ENCODE measurements at places on chromosomes 7 and 10. TPM values are rescaled to one million over a fixed set of nuclear protein-coding genes. Genes with fewer than 3 reads are reported as not detected.

ACTA2 gene
- 19.4 TPM for total RNA-seq

SCART1 gene
- 1.5 TPM for total RNA-seq

LRIT1 gene
- total RNA-seq: not detected

SH2D4B gene
- total RNA-seq: not detected

DLX5 gene
- total RNA-seq: not detected

NANOS1 gene
- 11.3 TPM for total RNA-seq

BEND7 gene
- 4.5 TPM for total RNA-seq

COL17A1 gene
- total RNA-seq: 0.30 TPM

TMEM236 gene
- not detected for total RNA-seq

SORCS1 gene
- total RNA-seq: not detected

CCDC3 gene
- total RNA-seq: 3.3 TPM

GRCh38 chr7:127189074-127189473 is 63.7 kb downstream of the GRM8 start:
- DNase-seq: no peak

DNA sequence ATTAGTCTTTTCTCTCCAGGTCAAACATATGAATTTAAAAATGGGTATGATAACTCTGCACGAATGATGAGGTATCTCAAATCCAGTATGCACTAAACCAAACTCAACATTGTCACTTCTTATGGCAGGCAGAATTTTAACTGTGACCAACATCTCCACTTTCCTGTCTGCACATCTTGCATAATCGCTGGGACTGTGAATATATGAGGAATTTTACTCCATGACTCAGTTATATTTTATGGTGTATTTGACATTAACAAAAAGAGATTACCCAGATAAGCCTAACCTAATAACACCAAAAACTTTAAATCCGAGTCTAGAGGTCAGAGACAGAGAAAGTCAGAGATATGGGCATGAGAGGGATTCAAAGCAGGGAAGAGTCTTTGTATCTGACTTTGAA is 454.5 kb upstream of the SEMA3D start:
- DNase-seq: no peak

DNA sequence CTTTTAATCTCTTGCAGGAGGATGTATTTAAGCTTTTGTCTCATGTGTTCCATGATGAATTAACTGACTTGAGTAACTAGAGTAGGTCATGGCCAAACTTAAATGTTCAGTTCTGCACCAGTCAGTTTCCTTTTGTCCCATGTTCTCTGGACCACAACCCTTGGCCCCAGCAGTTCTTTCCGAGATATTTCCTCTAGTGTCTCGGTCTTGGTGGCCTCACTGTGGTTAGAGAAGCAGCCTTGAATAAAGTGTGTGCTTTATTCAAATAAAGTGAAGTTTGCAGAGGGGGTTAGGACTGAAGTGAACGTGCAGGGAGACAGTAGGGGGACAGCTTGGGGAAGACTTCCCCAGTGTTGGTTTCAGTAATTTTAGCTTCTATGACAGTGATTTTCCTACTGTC is 9.3 kb downstream of the ZNF212 start:
- DNase-seq: no peak

- no peak for DNase-seq
Measured at GRCh38 chr10:84262190-84262956, 17.5 kb downstream of the RGR start.

DNA sequence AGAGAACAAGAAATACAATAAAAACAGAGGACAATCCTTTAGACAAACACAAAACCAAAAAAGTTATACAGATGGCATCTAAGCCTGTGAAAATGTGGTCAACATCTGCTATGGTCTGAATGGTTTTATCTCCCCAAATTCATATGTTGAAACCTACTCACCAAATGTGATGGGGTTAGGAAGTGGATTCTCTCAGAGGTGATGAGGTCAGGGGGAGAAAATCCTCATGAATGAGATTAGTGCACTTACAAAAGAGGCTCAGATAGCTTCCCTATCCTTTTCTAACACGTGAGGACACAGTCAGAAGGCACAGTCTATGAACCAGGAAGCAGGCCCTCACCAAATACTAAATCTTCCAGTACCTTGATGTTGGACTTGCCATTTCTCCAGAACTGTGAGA is 147.8 kb upstream of the GPR22 start:
- no peak for DNase-seq

DNA sequence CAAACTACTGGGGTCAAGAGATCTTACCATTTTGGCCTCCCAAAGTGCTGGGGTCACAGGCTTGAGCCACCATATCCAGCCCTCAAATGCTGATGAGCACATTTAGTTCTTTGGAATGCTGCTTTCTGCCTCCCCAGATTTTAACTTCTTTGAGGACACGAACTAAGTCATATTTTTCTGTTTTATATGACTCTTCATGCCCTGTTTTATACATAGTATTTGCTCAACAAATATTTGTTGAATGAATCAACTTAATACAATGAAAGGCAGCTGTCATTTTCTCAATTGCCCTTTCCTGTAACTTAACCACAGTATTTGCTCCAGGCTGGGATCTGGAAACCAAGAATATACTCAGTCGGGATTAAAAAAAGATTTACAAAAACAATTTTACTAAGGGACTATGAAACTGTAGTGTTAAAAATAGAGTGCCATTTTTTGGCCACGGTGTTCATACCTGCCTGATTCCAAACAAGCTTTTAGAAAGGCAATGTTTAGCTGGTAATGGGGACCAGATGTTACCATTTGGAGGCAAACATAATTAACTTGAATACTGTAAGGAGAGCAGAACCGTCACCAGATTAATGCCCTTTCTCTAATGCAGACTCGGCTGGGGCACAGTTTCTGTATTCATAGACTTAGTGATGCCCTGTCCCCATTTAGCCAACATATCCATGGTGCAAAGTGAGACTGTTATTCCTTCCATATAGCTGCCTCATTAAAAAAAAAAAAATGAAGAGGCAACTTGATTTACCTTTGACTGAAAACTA is 117.6 kb downstream of the NRP1 start:
- peak; percentile 18 for DNase-seq

- no peak for DNase-seq
Measured at GRCh38 chr10:44437840-44438511, 53.1 kb upstream of the CXCL12 start.

GRCh38 chr10:77649333-77650331 is 12.0 kb upstream of the KCNMA1 start:
- DNase-seq: no peak

- DNase-seq: peak; percentile 54
Measured at GRCh38 chr7:133512560-133512959, 259.7 kb downstream of the EXOC4 start.

GRCh38 chr7:157978766-157979165 is 608.9 kb downstream of the PTPRN2 start:
- no peak for DNase-seq

- DNase-seq: no peak
Measured at GRCh38 chr7:35646289-35647023, 48.5 kb downstream of the HERPUD2 start.

DNA sequence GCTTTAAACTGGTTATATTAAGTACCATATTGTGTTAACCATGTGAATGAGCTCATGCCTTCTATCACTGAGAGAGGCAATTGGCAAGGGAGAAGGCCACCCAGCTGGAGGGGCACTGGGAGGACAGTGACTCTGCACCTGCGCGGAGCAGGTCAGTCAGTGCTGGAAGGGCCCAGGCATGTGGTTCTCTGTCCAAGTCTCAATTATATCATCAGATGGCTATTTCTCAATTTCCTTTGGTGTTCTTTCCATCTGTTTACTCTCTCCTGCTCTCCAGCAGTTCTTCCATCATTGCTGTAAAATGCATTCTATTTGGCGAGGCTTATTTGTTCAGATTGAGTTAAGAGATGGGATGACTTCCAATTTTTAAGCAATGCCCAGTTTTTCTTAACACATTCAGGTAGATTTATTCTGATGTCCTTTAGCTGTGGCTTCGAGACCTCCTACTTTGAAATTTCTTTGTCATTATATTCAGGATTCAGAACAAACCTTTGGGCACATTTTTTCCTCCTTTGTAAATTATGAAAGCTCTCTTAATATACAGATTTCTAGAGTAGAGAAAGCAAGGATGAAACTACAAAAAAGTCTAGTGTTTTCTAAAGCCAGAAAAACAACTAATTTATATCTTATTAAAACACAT is 159.3 kb downstream of the BMPER start:
- DNase-seq: no peak

GRCh38 chr10:49243139-49243538 is 54.9 kb upstream of the TMEM273 start:
- no peak for DNase-seq

- DNase-seq: no peak
Measured at GRCh38 chr7:107002529-107002998, 41.9 kb upstream of the PRKAR2B start.

DNA sequence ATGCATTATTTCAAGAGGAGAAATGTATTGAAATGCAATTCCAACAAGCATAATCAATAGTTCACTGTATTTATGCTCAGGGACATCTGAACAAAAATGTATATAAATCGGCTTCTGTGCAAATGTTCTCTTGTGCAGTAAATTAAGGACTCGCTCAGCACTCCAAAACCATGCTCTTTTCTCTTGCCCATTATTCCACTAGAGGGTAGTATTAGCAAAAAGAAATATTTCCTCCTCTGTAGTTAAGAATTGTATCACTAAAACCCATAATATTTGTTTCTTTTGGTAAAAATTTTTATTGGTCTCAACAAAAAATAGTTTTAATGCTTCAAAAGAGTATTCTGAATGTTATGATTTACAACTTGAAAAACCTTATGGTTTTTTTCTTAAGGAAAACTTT is 803.1 kb downstream of the PCDH15 start:
- no peak for DNase-seq

DNA sequence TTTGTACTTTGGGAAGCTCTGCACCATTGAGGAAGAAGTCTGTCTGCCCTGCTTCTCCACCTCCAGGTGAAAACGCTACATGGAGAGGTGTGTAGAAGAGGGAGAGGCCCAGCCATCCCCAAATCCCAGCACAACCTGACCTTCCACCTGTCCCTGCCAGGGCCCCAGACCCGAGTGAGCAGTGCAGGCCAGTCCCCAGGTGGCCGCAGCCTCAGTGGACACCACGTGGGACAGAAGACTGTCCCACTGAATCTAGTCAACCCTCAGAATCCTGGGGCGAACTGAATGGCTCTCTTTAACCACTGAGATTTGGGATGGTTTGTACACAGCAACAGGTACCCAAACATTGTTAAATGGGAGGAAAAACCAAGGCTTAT is 29.9 kb upstream of the GALNTL5 start:
- DNase-seq: no peak

DNA sequence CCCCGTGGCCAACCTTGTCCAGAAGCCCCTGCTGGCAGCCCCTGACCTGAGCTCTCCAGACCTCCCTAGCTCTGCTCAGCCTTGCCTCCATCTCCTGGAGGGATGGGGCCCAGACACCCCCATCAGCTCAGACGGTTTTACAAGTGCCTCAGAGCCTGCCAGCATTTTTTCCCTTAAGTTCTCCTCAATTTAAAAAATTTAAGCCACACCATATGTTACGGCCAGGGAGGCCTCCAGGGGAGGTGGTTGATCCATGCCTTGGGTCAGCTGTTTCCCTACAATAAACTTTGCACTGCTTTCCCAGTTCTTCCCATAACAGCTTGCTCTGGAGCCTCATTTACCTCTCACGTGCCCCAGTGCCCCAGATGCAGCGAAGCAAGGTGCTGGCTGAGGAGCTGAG is 143.5 kb downstream of the RGS10 start:
- no peak for DNase-seq

GRCh38 chr7:129665013-129665401 is 53.5 kb downstream of the NRF1 start:
- peak; percentile 84 for DNase-seq

GRCh38 chr7:68955656-68956055 is 642.6 kb upstream of the AUTS2 start:
- no peak for DNase-seq

DNA sequence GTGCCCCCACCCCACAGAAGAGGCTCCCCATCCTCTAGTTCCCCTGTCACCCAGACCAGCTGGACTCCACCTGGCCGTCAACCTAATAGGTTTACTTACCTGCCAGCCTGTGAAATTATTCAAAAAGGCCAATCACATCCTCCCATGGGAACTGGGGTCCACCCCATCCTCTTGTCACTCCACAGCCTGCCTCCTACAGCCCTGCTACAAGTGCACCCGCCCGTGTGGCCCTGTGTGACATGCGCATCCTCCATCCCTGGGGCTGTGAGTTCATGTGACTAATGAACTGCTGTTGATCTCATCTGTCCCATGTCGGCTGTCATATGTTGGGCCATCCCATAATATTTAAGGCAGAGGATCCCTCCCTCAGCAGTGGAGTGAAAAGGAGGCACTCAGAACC is 39.4 kb downstream of the AOC1 start:
- no peak for DNase-seq
